ENCODE measurements at places on chromosomes 1 and 21. TPM values are rescaled to one million over a fixed set of nuclear protein-coding genes. Genes with fewer than 3 reads are reported as not detected.

The POU2F1 gene
- 62.8 TPM for total RNA-seq

The CENPL gene
- 11.7 TPM for total RNA-seq

The LAMTOR2 gene
- total RNA-seq, result 30.1 TPM

The SLC25A34 gene
- total RNA-seq, result 3.4 TPM

The SV2A gene
- 38.3 TPM for total RNA-seq

The RGS13 gene
- total RNA-seq, result not detected

The KLHDC8A gene
- total RNA-seq, result 20.7 TPM

The RAB3B gene
- 12.0 TPM for total RNA-seq

The AGO4 gene
- 45.1 TPM for total RNA-seq

The LCE1F gene
- total RNA-seq, result not detected

The PGBD5 gene
- 11.3 TPM for total RNA-seq

The OR2L13 gene
- 0.71 TPM for total RNA-seq

The CELA3B gene
- total RNA-seq, result not detected

The SIM2 gene
- 0.38 TPM for total RNA-seq

The GPR37L1 gene
- total RNA-seq, result 0.88 TPM

The OR2L3 gene
- 0.33 TPM for total RNA-seq

The KIAA0040 gene
- total RNA-seq, result 6.8 TPM

The LCE2B gene
- not detected for total RNA-seq

The CBS gene
- total RNA-seq, result 11.1 TPM

The TAS1R1 gene
- total RNA-seq, result not detected

The SCCPDH gene
- 50.0 TPM for total RNA-seq

The RFX5 gene
- total RNA-seq, result 34.7 TPM

The SRP9 gene
- 461 TPM for total RNA-seq

The FCRL3 gene
- total RNA-seq, result 0.33 TPM

The GNB1 gene
- total RNA-seq, result 253 TPM

The IGSF9 gene
- total RNA-seq, result 63.3 TPM

The PKP1 gene
- 34.3 TPM for total RNA-seq

The MROH9 gene
- not detected for total RNA-seq
